NCI-H446 treated with DMSO at 0.1 percent for 48 hours (cell line): ENCODE measurements at places on chromosomes 6 and 20.

- DNase-seq = no peak
Measured at GRCh38 chr20:48019940-48020339, 234.7 kb upstream of the SULF2 start.

GRCh38 chr6:77034161-77034560, 429.1 kb downstream of the HTR1B start:
- no peak for DNase-seq

DNA sequence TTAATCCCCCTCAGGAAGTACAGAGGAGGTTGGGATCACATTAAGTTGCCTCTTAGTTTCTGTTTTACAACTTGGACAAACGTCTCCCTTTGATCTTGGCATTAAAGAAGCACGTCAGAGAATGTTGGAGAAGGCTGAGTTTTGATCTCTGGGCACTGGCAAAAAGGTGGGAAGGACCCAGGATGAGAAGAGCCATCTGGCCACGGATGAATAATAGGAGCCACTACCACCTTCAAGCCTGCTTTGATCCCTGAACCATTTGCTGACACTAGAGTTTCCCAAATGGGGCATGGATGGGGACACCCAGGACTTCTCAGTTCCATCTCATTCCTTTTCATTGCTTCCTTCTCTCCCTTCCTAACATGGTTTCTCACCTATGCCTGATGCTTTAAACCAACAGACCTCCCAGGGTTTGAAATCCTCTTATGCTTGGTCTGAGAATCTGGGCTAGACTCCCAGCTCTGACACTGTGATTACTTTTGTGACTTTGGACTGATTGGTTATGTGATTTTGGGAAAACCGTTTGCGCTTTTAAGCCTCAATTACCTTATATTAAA, 5.8 kb downstream of the TM9SF4 start:
- no peak for DNase-seq

DNA sequence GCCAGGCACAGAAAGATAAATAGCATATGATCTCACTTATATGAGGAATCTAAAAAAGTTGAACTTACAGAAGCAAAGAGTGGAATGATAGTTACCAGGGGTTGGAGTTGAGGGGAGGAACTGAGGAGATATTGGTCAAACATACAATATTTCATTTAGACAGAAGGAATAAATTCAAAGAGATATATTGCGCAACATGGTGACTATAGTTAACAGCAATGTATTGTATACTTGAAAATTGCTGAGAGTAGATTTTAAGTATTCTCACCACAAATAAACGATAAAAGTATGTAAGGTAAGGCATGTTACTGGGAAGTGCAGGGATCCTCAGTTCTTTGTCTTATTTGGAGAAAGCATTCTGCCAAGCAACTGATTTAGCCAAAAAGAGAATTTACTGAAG, 171.9 kb downstream of the LMBRD1 start:
- DNase-seq = no peak

DNA sequence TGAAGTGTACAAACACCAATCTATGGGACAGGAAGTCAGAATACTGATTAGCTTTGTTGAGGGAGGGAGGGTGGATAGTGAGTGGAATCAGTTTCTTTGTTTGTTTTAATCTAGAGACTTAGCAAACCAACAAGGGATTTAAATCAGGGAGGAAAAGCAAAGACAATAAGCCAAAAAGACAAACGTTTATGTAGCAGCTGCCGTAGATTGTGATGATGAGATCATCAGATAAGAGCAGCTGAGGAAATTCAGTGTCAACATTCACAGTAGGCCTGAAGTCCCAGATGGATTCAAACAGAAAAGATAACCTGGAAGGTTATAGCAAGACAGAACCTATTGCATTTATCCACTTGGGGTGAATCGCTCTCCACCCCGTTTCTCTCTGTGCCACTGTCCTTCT, 104.9 kb upstream of the SYNDIG1 start:
- no peak for DNase-seq

DNA sequence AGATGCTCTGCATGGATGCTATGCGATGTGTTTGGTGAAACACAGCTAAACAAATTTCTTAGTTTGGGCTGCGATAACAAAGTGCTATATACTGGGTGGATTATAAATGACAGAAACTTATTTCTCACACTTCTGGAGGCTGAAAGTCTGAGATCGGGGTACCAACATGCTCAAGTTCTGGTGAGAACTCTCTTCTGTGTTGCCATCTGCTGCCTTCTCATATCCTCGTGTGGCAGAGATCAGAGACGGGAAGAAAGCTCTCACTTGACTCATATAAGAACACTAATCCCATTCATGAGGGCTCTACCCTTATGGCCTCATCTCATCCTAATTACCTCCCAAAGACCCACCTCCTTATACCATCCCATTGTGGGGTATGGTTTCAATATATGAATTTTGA, 162.0 kb upstream of the DTNBP1 start:
- DNase-seq = no peak

DNA sequence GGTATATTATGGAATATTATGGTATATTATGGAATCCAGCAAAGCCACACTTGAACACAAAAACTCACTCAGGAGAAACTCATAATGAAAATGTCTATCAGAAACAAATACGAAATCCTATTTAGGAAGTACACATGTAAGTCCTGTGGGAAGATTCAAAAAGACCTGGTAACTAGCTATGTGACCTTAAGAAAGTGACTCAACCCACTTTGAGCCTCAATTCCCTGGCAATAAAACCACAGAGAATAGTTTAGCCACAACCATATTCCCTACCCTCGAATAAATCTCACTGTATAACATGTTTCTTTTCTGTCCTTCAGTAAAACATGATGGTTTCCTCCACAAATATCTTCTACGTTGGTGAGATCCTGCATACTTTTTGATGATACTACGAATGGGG, 56.4 kb downstream of the ZMYND8 start:
- no peak for DNase-seq

DNA sequence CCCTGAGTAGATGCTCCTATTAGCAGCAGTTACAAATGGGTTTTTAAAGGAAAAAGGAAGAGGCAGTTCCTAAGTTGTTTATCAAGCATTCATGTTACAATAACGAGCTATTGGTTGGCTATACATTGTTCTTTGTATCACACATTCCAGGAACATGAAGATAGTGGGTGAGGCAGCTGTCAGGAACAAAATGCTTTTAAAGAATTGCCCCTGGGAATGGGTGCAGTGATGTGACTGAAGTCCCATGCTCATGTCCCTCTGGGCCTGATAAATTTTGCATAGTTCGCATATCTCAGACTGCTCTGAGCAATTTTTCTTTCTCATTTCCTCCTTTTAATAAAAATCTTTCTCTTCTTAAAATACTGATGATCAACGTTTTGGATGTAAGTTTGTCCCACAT, 3.7 kb downstream of the ENPP1 start:
- DNase-seq = no peak

GRCh38 chr20:60050193-60050947, 92.1 kb downstream of the CDH26 start:
- DNase-seq = no peak

DNA sequence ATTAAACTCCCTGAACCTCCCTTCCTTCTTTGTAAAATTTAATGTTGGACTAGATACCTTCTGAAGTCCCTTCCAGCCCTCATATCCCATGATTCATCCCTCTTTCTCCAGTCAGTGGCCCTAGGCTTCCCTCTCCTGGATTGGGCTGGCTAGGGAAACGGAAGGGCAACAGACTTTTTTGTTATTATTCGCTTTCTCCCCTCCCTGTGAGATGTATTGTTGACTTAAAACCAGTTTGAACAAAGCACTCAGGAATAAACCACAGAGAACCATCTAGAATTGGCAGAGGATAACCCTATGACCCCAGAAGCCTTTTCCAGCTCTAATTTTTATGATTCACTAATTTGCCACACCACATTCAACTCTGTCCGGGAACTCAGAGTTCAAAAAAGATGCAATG, 239.7 kb upstream of the SUPT3H start:
- no peak for DNase-seq

DNA sequence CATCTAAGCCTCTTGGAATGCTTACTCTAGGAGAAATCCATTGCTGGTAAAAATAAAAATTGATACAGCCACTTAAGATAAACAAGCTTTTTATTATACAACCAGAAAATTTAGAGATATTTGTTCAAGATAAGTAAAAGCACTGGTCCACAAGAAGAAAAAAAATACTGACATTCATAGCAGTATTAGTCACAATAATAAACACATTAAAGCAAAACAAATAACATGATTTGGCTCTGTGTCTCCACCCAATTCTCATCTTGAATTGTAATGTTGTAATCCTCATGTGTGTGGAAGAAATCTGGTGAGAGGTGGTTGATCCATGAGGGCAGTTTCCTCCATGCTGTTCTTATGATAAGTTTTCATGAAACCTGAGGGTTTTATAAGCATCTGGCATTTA, 1093.5 kb upstream of the ADGRB3 start:
- no peak for DNase-seq

DNA sequence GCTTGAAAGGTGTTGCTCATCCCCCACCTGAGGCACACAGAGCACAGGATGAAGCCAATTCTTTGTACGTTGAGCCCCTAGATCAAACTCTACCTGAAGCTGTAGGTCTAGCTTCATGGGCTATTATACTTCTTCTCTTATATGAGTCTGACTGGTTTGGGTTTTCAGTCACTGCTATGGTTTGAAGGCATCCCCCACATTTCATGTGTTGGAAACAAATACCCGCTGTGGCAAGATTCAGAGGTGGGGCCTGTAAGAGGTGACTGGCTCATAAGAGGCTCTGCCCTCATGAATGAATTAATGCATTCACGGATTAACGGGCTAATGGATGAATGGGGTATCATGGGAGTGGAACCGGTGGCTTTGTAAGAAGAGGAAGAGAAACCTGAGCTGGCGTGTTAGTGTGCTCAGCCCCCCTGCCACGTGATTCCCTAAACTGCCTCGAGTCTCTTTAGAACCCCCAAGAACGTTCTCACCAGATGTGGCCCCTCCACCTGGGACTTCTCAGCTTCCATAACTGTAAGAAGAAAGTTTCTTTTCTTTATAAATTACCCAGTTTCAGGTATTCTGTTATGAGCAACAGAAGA, 39.2 kb downstream of the PREX1 start:
- DNase-seq = no peak

DNA sequence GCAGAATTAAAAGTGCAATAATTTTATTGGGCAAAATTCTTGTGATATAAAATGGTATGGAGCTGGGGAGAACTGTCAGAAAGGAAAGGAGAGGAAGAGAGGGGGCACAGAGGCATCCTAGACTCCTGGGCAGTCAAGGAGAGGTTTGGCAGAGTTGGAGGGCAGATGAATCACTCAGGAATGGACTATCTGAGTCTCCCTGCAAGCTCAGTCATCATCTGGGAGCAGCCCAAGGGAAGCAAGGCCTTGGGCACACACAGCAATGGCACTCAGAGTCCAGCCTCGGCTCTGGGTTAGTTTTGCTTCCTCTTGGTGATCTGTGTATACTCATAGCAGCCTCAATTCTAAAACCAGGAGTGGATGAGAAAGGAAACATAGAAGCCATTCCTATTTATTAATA, 67.2 kb downstream of the SLC22A1 start:
- no peak for DNase-seq

- DNase-seq = no peak
Measured at GRCh38 chr6:43668151-43669028, 19.2 kb downstream of the MRPS18A start.

DNA sequence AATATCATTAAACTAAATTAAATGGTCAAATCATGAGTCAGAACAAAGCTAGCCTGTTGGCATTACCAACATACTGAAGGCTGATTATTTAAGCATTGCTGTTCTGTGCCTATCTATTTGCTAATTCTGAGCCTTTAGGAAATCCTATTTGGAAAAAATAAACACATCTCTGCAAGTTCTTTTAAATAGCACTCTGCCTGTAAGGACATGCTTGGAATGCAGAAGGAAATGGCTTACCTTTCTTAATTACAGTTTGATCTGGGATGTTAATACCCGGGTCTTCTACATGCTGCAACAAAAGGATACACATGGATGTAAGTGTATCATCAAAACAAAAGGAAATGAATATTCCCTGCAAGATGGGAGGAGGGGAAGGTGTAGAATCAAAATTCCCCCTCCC, 8.3 kb downstream of the TFAP2A start:
- no peak for DNase-seq

GRCh38 chr6:56106231-56106630, 141.1 kb downstream of the COL21A1 start:
- DNase-seq = no peak

- DNase-seq = peak; percentile 75
Measured at GRCh38 chr20:14925300-14925699, 587.9 kb upstream of the FLRT3 start.

DNA sequence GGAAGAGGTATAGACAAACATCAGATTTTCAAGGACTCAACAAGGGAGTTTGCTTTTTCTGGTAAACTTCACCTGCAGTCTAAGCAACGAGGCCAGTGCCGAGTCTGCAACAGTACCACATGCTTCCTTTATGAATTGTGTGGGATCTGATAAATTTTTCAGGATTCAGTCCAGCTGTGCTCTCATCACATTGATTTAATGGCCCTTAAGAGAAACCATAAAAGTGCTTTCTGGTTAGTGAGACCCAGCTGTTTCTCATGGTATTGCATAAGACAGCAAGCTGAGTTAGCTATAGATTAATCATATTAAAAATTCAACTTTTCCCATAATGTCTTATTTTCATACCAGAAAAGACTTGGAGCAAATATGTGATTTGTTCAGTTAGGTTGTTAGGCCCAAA, 291.4 kb downstream of the CENPW start:
- no peak for DNase-seq

DNA sequence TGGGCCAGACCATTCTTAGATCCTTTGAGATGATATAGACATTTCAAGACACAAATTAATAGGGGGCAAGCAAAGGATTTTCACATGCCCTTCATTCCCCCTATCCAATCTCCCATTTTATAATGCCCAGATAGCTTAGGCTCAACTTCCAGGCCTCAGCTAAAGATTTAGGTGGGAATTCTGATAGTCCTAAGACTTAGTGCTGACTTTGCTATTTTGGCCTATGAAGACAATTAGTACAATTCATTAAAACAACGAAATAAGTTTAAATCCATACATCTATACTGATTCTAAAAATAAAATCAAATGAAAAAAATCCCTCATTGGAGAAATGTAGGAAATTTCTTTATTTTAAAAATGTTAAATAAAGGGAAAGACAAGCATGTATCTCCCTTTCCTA, 259.5 kb downstream of the CBLN4 start:
- DNase-seq = no peak

DNA sequence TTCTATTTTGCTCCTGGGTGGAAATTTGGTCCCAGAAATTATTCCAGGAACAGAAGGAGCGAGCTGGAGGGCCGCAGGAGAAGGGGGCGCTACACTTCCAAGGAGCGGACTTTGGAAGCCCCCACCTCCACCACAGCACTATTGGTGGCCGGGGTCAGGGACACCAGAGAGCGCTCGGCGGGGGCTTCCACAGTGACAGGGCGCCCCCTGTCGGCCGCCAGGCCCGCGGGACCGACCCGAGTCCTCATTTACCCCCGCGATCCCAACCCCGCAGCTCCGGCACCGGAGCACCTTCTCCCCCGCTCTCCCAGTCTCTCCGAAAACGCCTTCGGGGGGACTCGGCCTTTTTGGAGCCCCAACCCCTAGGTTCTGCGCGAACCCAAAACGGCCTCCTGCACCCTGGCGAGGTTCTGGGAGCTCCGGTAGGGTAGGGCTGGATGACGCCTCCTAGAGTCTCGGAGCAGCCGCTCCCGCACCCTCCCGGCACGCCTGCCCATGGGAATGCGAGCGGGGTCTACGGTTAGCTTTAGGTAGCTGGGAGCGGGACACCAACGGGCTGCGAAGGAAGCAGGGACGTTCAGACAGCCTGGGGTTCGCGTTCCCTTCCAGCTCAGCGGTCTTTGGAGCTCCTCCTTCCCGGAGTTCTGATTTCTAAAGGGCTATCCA, 2.4 kb upstream of the FOXA2 start:
- no peak for DNase-seq

- DNase-seq = peak; percentile 77
Measured at GRCh38 chr20:50034567-50035180, 51.9 kb downstream of the SNAI1 start.
